ENCODE measurements at places on chromosomes 7 and 10. TPM values are rescaled to one million over a fixed set of nuclear protein-coding genes. Genes with fewer than 3 reads are reported as not detected.
A peak's percentile ranks its signal among the peaks of the same experiment; 100 is the strongest.

Gene LRGUK
- total RNA-seq = 0.41 TPM

DNA sequence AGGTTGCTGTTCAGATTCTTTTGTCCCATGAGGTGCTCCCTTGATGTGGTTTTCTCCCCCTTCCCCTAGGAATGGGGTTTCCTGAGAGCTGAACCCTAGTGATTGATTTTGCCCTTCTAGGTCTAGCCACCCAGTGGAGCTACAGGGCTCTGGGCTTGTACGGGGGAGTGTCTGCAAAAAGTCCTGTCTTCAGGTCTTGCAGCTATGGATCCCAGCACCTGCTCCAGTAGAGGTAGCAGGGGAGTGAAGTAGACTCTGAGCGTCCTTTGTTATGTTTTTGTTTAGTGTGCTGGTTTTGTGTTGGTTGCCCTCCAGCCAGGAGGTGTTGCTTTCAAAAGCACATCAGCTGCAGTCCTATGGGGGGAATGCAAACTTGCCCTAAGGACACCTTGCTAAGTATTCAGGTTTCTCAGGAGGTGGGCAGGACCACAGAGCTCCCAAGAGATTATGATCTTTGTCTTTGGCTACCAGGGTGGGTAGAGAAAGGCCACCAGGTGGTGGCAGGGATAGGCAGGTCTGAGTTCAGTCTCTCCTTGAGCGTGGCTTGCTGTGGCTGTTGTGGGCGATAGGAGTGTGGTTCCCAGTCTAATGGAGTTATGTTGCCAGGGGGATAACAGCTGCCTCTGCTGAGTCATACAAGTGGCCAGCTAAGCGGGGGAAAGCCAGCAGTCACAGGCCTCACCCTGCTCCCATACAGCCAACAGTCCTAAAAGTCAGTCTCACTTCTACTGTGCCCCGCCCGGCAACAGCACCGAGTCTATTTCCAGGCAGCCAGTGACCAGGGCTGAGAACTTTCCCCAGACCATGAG, 92.4 kb upstream of the JCAD start:
- DNase-seq = peak; percentile 75

DNA sequence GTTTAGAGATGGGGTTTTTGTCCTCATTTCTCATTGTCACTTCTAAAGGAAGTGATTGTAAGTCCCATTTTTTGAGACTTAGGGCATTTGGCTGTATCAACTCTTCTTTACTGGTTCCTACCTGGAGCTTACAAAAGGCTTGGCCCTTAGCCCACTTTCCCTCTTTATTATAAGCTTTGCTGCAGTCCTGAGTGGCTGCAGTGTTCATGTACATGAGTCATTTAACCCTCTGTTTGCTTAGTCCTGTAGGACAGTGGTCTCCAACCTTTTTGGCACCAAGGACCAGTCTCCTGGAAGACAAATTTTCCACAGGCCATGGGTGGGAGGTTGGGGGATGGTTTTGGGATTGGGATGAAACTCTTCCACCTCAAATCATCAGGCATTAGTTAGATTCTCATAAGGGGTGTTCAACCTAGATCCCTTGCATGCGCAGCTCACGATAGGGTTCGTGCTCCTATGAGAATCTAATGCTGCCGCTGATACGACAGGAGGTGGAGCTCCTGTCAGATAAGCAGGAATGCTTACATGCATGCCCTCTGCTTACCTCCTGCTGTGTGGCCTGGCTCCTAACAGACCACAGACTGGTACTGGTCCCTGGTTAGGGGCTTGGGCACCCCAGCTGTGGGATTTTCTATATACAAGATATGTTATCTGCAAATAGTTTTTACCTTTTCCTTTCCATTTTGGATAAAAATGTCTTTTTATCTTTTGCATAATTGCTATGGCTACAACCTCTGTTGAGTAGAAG, 99.7 kb downstream of the CCSER2 start:
- no peak for DNase-seq

DNA sequence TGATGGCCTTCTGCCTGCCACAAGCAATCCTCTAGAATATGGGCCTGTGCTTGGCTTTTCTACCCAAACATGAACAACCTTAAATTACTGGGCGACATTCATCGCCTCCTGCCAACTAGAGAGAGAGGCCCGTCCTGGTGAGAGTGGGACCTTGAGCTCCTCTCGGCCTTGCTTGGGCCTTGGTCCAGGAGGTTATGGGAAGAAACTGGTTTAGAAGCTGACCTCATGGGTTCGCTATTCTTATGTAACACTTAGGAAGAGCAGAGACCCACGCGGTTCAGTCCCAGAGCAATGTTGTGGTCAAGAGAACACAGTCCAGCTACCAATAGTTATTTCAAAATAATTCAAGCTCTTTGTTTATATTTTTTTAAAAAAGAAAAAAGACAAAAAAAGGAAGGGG, 176.3 kb upstream of the ZNF32 start:
- DNase-seq = no peak

- DNase-seq = no peak
Observed at GRCh38 chr7:2288503-2288902, 25.7 kb downstream of the SNX8 start.

DNA sequence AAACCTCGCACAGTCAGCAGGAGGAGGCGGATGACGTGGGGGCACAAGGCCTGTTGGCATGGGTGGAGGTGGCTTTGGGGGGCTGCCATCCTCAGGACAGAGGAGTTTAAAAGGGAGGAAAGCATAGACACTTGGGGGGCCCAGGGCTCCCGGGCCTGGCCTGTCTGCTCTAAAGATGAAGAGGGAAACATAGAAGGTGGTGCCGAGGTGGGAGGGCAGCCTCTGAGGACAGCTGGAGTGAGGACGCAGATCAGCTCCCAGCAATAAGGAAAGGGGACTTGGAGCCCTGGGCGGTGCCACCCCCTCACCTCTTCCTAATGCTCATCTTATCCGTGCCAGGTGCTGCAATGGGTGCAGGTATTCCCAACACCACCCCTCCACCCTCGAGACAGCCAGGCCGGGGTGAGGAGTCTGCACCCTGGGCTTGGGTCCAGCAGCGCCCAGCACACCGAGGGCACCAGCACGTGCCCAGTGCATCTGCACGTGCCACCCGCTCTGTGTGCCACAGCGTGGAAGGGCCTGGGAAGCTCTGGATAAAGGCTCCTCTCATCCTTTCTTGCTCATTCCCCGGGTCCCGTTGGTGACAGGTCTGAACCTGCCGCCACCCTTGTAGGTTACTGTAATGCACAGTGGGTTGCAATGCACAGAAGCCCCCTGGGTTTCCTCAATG, 566.0 kb upstream of the FOXK1 start:
- no peak for DNase-seq

All from kidney epithelial cell (primary cell).